ENCODE measurements at places on chromosomes 2 and 18.

- no peak for DNase-seq
Measured at GRCh38 chr2:70078384-70078783, 8.9 kb upstream of the PCBP1 start.

DNA sequence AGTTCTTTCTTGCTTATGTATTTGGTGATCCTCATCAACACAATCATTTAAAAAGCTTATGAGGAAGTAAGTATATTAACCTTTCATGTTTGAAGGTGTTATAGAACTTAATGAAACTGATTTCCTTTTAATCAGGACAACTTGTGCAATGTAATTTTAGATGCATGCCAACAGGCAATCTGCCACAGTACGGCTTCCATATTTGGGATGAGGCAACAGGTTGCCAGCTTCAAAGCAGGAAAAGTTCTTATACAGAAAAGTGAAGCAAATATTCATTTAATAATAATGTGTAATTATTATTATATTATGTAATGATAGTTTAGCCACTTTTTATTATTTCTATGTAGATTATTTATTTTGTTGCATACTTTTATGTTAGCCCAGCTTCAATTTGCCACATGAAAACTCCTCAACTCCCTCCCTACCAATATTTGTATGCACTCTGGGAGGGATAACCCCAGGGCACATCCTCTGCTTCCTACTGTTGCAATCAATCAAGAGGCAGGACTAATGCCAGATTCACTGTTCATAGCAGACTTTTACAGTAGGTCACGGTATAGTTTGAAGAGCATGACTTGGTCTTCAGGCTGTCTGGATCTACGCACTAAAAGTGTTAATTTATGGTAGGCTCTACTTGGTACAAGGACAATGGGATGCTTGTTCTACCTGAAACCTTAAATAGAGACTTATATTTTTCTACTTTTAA lies 277.2 kb downstream of the AGPS start:
- DNase-seq: no peak

- DNase-seq: no peak
Measured at GRCh38 chr2:40540026-40540425, 88.1 kb upstream of the SLC8A1 start.

GRCh38 chr2:174780191-174780840 lies 16.0 kb upstream of the CHRNA1 start:
- no peak for DNase-seq

DNA sequence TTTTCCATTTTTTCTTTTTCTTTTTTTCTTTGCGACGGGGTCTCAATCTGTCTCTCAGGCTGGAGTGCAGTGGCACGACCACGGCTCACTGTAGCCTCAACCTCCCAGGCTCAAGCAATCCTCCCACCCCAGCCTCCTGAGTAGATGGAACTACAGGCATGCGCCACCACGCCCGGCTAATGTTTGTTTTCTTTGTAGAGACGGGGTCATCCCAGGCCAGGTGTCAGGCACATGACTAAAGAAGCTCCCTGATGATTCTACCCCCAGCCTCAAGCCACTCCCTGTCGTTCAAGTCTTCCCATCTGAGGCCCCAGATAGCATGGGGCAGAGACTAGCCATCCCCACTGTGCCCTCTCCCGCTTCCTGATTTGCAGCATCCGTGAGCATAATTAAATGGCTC lies 9.8 kb upstream of the FZD5 start:
- no peak for DNase-seq

DNA sequence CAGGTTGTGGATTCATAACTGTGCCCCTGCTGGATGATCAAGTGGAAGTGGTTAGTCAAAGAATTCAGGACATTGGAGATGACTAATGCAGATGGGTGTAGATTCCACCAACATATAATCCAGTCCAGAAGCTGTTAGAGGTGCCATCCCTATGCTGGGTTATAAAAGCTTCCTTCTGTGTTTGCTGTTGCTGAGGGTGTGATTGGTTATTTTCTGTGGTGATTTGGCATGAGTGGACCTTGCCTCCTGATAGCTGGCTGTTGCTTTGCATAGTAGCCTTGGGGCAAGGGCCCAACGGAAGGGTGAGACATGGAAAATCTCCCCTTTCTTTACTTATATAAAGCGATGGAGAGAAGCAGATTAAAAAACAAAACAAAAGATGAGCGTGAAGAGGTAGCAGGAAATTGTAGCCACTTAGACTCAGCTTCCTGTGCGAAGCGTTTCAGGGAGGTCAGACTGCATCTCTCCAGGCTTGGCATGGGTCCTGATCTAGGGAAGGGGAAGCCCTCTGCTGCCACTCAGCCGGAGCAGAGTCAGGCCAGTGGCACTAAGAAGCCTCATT lies 190.4 kb downstream of the FMNL2 start:
- no peak for DNase-seq

DNA sequence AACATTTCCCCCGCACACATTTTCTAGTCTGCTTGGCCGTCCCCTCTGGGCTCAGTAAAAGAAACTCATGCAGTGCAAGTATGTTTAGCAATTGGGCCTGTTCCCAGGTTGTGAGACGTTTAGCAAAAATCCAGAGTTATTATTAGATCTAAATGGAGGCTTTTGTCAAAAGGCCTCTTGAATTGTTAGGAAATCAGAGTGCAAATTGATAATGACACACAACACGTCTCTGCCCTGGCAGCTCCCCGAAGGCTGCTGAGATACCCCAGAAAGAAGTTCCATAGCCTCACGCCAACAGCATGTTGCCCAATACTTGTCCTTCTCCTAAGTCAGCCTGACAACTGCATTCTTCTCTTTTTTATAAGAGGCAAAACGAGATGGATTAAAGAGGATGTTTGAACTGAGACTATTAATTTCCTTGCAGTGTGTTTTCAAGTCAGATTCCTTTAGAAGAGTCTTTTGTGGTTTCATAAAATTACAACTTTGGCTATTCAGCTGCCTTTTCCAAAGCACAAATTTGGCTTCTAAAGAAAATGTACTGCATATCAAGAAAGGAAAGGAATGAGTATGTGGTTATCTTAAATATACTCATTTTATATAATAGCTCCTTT lies 202.2 kb downstream of the TRIB2 start:
- DNase-seq: no peak

GRCh38 chr2:164015328-164016123 lies 279.7 kb upstream of the FIGN start:
- no peak for DNase-seq

- no peak for DNase-seq
Measured at GRCh38 chr18:44883671-44884070, 203.0 kb downstream of the SETBP1 start.

DNA sequence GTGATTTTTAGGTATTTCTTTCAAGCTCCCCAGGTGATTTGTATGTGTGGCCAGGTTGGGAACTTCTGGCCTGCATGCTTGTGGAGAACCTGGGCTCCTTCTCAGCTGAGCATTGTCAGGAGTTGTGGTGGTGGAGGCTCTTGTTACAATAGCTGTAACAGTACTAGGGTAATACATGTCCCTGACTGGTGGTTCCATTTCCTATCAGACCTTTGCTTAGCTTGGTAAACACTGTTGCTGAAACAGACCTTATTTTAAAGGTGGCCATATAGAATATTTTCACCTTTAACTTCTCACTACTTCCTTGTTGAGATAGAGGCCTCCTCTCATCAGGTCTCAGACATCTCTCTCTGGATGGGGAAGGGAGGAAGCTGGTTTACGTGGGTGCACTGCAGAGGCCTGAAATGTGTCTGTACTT lies 79.2 kb downstream of the SETBP1 start:
- no peak for DNase-seq

- DNase-seq: no peak
Measured at GRCh38 chr2:181076658-181077057, 96.3 kb downstream of the UBE2E3 start.

DNA sequence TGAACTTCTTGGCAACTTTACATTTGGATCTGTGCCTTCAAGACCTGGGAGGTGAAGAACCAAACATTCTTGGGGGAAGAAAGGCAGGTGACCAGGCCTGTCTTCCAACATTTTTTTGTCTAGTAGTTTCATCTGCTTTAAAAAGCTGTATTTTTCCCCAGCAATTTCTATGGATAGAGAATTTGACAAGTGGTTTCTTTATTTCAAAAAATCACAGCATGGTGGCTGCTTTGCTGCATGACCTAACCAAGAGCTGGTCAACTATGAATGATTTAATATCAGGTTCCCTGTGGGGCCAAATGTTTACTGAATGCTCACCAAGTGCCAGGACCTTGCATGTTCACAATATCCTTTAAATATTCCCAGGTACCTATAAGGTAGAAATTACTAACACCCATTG lies 19.1 kb downstream of the LRP2 start:
- no peak for DNase-seq

DNA sequence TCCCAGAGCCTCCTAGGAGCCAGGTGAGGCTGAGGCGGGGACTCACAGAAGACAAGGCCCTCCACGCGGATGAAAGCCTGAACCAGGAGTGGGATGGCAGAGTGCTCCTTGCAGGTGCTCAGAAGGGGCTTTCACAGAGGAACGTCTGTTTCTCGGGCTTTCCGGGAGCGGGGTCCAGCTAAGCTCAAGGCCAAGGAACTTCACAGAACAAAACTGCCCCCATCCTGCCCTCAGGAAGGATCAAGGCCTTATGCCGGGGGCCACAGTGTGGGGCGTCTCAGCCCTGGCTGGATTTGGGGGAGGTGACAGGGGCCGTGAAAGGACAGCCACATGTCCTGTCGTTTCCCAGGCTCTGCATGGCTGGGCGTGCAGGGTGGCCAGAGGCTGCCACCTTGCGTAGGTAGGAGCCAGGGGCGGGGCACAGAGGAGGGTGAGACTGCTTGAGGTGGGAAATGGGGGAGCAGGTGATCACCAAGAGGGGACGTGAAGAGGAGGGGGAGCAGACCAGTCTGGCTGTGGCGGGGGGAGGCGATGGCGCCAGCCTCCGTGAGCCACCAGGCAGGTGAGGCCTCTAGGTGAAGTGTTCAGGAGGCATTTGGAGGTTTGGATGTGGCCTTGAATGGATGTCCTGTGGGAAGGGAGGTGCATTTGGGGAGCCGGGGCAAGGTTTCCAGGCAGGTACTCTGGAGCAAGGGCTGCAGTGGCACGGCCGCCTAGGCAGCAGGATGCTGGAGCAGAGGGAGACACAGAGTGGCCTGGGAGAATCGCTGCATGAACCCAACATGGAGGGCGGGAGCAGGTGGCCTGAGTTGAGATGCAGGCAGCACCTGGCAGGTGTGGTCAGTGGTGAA lies 79.1 kb downstream of the TWIST2 start:
- DNase-seq: no peak

- DNase-seq: peak; percentile 48
Measured at GRCh38 chr2:68828887-68829708, 42.1 kb downstream of the BMP10 start.

GRCh38 chr2:71578767-71579342 lies 125.5 kb downstream of the DYSF start:
- DNase-seq: no peak

DNA sequence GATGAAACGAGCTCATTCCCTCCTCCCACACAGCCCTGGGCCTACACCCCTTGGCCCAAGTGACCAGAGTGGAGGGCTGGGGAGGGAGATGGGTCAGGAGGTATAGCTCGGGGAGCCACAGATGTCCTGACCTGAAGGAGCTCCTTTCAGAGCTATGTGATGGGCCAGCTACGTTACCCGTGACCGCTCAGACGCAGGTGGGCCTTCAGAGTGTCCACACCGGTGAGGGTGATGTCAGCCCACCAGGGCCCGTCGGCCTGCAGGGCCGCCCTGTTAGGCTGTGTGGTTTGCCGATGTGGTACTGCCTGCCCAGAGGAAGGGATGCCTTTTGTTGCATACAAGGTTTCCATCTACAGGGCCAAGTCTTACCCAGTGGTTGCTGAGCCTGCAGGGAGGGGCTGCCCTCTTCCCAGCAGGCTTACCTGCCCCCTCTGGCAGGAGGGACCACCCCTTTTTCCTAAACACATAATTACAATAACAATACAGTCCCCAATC lies 41.8 kb upstream of the FOSL2 start:
- DNase-seq: no peak

DNA sequence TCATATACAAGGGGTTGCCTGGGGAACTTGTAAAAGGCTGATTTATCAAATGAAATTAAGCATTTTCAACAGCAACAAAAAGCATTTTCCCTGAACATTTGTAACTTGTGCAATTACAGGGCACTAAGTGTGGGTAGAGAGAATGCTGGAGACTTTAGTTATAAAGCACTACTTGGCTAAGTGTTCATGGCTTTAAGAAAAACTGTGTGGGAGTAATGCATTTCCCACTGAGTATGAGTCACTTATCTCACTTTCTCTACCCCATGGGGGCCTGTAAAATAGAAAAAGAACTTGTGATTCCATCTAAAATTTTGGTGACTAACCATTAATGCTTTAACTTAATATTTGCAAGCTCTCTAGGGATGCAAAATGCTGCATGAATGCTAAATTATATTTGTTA lies 193.4 kb downstream of the CCDC102B start:
- DNase-seq: no peak

DNA sequence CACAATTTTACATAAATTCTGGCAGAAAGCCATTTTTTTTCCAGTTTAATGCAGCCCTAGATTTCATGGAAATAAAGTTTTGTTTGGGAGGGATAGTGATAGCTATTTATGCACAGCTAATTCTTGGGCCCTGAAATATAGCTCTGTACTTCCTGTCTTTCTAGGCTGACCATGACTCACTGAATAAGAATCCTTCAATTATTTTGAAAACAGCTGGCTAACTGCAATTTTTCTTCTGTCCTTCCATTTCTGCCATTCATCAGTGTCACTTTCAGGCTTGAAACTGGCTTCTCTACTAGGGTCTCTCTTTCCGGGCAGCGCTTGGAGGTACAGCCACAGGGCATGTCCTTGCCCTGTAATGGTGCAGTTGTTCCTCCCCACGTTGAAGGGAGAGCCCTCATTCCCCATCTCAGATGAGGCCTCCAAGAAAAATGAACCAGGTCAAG lies 97.1 kb upstream of the TMEM178A start:
- DNase-seq: no peak

DNA sequence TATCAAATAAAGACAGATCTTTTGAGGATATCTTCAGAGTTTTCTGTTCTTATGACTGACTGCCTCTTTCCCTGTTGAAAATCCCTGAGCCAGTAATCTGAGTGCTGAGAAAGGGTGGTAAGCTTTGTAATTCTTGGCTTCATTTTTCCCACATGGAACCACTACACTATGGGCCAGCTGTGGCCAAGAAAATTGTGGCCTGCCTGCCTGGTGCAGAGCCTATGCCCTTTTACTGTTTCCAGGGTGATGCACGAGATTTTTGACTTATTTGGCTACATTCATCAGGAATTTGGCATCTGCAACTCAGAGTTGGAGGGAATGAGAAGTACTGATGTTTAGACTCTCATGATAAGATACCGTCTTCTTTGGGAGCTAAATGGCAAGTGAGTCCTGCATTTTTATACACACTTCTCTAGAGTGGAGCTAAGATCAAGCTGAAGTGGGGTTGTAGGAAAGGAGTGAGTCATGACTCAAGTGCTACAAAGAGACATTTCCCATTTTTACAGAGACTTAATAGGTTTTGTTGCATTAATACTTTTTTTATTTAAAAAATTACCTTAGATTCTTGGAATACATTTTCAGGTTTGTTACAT lies 328.2 kb upstream of the CDH7 start:
- no peak for DNase-seq

DNA sequence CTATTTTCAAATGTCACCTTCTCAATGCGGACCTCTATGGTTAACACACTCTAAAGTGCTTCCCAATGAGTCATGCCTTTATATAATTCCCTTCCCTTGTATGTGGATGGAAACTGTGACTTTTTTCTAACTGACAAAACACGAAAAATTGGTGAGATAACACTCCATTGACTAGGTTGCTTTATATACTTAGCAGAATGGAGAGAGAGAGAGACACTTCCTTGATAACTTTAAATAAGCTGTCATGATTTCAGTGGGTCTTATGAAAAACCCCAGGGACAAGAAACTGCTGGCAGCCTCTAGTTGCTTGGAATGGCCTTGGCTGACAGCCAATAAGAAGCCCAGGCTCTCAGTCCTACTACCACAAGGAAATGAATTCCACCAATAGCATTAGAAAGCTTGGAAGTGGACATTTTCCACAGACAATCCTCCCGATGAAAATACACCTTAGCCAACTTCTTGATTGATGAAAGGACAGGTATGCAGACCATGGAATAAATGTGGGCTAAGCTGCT lies 322.2 kb downstream of the ZNF804A start:
- no peak for DNase-seq
